Muscle of arm (tissue), 14 donors: ENCODE measurements at places on chromosomes 5 and 9. TPM values are rescaled to one million over a fixed set of nuclear protein-coding genes. Genes with fewer than 3 reads are reported as not detected.

WDR38 gene
- 0.12 TPM for polyA plus RNA-seq

VCAN gene
- 187 TPM for polyA plus RNA-seq

CDH12 gene
- polyA plus RNA-seq: 0.84 TPM

PCDHB2 gene
- 5.8 TPM for polyA plus RNA-seq

OTP gene
- polyA plus RNA-seq: not detected

CNTNAP3 gene
- polyA plus RNA-seq: 3.0 TPM

ACOT12 gene
- polyA plus RNA-seq: not detected

PCDHB3 gene
- polyA plus RNA-seq: 2.4 TPM

FAM120AOS gene
- polyA plus RNA-seq: 41.9 TPM

DNA sequence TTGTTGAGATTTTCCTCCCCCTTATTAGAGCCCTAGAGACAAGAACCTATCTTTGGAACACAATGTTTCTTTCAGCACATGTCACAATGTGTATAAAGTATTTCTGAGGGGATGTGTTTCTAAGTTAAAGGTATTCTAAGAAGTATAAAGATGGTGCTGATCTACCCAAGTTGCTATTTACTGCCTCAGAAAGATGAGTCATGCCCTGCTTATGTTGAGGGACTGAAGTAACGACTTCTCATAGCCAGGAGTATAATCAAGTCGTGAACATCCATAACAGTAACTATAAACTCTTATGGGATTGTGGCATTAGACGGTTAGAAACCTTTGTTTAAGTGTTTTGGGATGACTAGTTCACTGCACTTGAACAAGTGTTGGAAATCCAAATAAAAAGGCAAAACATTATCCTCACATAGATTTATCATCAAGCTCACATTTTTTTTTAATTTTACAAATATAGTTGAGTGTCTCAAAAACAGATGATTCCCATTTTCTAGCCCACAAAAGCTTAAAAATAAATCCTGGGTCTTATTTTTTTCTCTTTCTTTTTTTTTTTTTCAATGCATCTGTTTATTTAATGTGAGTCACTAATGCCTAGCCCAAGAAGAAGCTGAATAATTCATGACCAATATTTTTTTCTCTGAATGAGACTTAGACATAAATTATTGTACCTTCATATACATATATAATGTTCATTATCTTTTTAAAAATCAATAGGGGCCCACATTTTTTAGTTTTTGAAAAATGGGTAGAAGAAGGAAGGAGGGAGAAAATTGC, 12.2 kb upstream of the TMEM252 start:
- DNase-seq: no peak

DNA sequence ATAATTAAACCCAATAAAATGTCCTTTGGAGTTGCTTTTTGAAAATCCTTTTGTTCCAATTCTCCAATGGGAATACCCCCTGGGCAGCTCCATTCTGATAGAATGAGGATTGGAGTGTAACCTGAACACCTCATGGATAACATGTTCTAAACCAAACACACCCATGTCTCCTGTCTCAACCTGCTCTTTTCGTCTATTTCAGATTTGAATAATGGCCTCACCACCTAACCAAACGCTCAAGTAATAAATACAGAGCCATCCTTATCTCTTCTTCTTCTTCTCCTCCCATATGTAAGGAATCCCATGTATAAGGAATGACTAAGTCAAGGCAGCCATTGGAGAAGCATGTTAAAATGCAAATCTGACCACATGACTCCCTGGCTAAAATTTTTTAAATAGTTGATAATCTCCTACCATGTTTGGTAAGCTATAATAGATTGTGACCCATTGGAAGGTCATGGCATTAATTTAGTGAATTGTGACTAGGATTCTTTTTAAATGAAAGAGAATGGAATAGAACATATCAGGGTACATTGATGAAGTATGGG, 26.0 kb downstream of the ELL2 start:
- no peak for DNase-seq

DNA sequence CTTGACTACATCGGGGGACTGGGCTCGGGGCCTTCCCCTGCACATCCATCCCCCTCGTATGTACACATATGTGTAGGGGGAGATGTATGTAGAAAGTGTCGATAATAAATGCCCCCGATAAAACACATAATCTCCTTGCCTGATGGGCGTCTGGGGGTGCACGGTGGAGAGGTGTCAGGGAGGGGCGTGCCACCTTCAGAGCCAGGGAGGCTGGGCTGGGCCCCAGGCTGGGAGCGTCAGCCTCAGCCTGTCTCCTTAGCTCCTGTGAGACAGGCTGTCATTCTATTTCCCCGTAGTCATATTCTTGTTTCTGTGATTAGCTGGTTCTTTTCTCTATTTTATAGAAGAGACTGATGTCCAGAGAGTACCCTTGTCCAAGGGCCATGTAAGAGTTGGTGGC, 4.7 kb upstream of the RXRA start:
- no peak for DNase-seq

- no peak for DNase-seq
These were observed 68.6 kb upstream of the IL17B start for GRCh38 chr5:149447373-149448367.

DNA sequence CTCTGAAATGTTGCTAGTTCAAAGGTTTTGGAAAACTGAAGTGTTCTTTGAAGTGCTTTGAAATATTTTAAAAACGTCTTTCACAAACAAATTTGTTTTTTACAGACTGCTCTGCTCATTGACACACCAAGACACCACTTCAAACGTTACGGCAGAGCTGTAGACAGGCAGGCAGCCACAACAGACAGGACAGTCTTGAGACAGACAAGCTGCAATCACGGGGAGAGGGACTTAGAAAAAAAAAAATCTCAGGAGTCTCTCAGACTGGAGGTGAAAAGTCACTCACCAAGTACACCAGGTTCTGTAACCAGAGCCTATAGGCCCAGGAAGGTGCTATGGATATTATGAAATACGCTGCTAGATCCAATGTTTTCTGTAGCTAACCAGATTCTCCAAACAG, 135.4 kb downstream of the ISL1 start:
- no peak for DNase-seq

DNA sequence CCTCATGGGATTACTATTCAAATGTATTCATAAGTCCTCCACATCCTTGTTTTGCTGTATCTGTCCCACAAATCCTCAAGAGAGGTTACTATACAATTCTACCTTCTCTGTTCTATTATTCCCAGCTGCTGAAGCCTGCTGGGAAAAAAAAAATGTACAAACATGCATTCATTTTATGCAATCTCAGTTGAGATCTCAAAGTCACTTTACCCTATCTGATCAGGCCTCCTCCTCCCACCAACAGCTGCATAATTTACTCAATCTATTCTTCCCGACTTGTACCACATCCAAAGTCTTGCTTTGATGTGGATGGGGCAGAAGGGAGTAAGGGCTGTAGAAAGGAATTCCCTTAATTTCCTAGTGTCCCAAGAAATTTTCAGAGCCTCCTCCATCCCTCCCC, 28.6 kb downstream of the PSIP1 start:
- DNase-seq: no peak

DNA sequence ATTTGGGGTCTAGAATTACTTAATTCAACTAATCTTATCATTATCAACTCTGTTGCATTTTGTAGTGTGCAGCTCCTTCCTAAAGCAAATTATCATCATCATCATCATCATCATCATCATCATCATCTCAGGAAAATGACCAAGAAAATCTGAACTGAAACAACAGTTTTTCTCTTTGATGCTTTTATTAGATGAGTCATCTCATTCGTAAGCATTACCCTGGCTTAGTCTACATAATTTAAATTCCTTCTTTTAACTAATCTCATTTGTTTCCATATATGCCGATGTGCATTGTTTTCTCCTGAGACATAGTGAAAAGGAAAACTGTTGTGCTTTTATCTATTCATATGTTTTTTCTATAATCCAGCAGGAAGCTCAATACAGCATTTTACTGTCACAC, 173.0 kb upstream of the PDE4D start:
- no peak for DNase-seq

GRCh38 chr5:62199792-62200716, 106.0 kb upstream of the KIF2A start:
- DNase-seq: no peak

GRCh38 chr5:177317959-177318377, 6.3 kb upstream of the MXD3 start:
- no peak for DNase-seq

DNA sequence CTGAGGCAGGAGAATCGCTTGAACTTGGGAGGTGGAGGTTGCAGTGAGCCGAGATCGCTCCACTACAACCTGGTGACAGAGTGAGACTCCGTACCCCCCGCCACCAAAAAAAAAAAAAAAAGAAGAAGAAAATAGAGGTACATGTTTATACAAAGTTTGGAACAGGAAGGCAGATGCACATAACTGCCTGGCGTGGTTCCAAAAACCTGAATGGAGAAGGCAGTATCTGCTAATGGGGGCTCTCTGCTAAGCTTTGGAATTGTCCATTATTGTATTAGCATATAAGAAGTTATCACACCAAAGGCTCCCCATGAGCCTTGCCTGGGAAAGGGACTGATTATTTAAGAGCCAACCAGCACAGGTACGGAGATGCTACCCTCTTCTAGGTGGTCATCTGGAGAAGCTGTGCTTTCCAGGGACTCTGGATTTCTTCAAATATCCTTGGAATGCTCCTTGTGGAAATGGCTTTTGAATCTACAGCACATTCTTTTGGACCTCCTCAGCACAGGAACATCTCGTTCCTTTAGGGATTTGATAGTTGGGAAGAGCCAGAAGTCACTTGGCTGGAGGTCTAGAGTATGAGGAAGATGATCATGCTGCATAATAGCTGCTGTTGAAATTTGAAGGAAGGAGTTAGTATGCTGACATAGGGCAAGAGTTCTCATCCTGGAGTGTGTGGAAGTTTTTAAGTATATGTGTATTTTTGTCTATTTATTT, 42.5 kb upstream of the ABCA1 start:
- DNase-seq: no peak

GRCh38 chr5:58156973-58157701, 302.7 kb downstream of the PLK2 start:
- DNase-seq: peak; percentile 71

- peak; percentile 60 for DNase-seq
These were observed 155.8 kb upstream of the SMIM23 start for GRCh38 chr5:171629628-171630349.

DNA sequence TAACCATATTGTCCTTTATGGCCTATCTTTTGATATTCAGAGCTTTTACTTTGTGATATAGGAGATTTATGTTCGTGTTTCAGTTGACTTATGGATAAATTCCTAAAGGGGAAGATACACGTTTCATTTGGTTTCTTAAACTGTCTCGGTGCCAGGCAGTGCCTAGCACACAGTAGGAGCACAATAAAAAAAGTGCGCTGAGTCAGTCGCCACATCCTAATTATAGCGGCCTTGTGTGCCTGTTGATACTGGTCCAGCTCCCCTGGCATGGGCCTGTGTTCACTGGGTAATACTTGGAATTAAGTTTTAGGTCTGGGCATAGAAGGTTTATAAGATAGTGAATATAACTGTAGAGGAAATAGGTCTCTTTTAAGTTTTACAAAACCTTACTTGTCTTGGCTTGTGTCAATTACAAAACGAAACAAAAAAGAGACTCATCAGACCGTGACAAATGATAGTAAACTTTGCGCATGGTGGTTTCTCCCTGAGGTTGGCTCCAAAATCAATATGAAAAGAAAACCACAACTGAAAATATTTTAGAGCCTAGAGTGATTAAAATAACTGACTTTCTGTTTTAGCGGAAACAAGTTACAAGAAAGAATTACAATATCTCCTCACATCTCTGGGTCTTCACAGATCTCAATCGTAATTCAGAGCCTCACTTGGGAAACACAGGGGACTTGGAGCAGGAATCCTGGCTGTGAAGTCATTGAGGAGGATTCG, 84.8 kb downstream of the MVB12B start:
- DNase-seq: no peak

- no peak for DNase-seq
These were observed 23.7 kb upstream of the LOX start for GRCh38 chr5:122101636-122102285.

DNA sequence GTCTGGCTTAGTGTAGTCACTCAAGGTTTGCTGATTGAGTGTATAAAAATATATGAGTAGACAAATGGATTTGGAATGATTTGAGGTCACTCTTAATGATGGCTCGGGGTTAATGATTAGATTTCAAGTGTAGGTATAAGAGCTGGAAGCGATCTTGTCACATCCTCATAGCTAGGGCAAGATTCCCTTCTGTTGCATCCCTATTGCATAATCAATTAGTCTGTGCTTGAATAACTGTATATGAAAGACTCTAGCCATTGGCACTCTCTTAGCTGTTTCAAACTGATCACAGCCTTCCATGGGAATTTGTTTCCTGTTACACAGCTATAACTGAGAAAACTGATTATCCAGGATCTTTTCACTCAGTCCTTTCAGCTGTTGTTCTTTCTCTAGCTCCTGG, 811.6 kb downstream of the TLE4 start:
- DNase-seq: no peak

DNA sequence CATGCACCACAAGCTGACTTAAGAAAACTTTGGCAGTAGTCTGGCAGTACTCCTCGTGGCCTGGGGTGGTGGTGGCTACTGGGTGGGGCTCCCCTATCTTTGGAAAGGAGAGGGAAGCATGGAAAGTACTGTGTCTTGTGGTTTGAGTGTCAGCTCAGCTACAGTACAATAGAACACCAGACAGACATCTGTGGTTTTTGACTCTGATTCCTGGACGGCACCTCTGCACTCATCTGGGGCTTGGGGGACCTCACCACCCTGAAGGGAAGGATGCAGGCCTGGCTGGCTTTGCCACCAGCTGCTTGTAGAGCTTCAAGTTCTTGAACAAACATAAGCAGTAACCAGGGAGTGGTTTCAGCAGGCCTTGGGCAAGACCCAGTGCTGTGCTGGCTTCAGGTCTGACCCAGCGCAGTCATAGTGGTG, 40.6 kb downstream of the TNFSF8 start:
- DNase-seq: no peak

DNA sequence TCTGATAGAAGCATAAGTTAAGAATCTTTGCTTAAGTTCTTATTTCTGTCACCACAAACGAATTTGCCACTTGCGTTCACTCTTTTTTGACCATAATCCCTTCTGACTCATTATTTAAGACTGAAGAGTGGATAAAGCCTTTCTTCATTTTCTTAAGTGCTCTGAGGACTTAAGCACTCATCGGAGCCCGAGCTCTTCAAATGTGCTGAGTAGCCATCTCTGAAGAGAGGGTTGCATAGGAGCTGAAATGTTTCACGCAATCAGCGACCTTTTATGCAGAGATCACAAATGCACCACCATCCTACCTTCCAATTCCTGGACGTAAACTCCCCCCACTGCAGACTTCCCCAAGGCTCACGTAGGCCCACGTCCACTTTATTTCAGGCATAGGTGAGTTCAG, 699.2 kb downstream of the IRX1 start:
- no peak for DNase-seq

DNA sequence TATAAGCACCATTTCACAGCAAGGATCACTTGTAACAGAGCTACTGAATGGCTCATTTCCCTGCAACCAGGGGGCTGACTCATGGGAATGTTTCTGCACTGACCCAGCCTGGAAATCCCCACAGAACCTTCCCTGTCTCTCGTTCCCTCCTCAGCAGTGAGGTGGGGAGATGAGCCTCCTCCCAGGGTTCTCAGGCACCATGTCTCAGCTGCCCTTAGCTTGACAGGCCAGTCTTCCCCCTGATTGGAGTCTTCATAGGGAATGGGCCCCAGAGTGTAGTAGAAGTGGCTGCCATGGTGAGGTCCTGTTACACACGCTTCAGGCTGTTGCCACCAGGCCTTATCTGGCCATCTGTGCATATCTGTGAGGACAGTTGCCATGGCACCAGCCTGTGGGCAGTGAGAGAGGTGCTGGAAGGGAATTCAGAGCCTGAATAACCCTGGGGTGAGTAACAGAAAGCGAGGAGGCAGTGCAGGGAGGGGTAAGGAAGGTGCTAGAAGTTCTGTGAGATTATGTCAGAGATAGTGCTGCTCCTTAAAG, 324.4 kb downstream of the ENC1 start:
- DNase-seq: no peak

- no peak for DNase-seq
These were observed 95.7 kb upstream of the CTSL start for GRCh38 chr9:87630266-87630665.
